Esophagus squamous epithelium (tissue), 5 donors: ENCODE measurements at places on chromosomes 5 and 9.

- no peak for DNase-seq
Measured at GRCh38 chr9:96884443-96884842, 30.1 kb upstream of the ZNF782 start.

- DNase-seq = no peak
Measured at GRCh38 chr5:156327296-156327695, 332 bp downstream of the SGCD start.

DNA sequence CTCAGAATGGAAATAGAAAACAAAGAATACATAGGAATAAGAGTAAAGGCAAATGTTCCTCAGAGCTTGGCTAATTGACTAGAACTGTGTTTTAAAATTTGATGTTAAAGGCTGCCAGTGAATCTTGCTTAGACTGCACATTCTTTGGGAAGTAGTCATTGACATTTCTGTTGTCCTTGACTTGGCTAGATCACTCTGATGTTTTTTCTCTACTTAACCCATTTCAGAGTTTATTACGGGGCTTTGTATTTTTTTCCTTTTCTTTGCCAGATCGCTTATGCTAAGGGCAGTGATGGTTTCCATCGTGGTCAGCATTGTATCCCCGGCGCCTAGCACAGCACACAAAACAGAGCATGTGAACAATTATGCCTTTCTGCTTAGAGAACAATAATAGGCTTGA, 1126.7 kb upstream of the CDH9 start:
- DNase-seq = no peak

DNA sequence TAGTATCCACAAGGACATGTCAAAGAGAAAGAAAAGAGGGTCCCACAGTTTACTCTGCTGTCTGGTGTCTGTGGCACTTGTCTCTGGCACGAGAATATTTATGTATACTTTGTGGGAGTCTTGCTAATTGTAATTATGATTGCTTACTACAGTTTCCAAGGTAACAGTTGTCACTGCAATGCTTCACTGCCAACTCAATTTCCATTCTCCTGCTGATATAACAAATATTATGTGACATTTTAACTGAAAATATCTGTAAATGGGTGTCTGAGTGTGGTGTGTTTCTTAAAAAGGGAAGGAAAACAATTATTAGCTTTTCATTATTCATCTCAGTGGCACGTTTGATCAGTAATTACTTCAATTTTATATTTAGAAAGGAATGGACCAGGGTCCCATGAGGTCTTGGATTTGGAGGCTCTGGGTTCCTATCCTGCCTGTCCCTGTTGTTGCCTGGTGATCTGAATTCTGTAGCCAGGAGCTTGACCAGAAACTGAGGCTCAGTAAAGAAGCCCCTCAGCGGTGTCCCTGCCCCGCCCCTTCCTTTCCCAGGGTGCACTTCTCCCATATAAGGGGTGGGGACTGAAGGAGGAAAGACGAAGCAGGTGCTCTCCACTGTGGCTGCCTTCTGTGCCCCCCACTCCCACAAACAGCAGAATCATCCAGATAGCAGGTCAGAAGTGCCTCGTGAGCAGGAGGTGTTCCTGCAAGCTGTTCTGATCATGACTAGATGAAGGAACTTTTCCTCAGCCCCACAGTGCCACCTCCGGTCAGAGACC, 137.3 kb upstream of the KIF2A start:
- DNase-seq = no peak

- no peak for DNase-seq
Measured at GRCh38 chr5:173591056-173591514, 25.4 kb downstream of the BOD1 start.
